ENCODE measurements at places on chromosomes 7 and 10. TPM values are rescaled to one million over a fixed set of nuclear protein-coding genes. Genes with fewer than 3 reads are reported as not detected.

- DNase-seq: no peak
Observed at GRCh38 chr7:117793976-117794375, 79.3 kb downstream of the CTTNBP2 start.

DNA sequence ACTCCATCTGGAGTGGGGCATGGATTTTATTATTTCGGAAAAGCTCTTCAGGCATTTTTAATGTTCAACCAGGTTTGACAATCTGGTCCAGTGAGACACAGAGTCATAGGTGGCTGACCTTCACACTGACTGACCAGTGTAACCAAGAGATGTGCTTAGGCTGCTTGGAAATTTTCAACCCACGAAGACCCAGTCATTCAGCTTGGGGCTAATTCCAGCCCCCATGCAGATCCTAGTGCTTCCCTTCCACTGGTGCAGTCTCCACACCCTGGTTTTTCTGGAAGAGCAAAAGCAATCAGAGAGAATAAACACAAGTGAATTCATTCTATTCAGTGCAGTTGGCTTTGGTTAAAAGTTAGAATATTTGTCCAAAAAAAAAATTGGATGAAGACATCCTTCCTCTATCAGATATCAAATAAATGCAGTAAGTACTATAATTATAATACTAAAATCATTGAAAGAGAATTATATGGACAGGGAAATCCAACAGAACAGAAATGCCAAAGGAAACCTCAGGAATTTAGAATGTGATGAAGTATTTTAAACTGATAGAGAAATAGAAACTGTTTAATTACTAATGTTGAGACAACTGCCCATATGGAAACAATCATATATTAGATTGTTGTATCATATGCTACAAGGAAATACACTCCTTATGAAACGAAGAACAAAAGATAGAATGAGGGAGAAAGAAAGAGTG is 178.0 kb downstream of the NPSR1 start:
- DNase-seq: no peak

GRCh38 chr10:62665771-62666170 is 138.7 kb upstream of the ADO start:
- DNase-seq: no peak

- DNase-seq: no peak
Observed at GRCh38 chr7:159004411-159004810, 140.3 kb downstream of the VIPR2 start.

Gene SFMBT2
- 22.0 TPM for total RNA-seq

DNA sequence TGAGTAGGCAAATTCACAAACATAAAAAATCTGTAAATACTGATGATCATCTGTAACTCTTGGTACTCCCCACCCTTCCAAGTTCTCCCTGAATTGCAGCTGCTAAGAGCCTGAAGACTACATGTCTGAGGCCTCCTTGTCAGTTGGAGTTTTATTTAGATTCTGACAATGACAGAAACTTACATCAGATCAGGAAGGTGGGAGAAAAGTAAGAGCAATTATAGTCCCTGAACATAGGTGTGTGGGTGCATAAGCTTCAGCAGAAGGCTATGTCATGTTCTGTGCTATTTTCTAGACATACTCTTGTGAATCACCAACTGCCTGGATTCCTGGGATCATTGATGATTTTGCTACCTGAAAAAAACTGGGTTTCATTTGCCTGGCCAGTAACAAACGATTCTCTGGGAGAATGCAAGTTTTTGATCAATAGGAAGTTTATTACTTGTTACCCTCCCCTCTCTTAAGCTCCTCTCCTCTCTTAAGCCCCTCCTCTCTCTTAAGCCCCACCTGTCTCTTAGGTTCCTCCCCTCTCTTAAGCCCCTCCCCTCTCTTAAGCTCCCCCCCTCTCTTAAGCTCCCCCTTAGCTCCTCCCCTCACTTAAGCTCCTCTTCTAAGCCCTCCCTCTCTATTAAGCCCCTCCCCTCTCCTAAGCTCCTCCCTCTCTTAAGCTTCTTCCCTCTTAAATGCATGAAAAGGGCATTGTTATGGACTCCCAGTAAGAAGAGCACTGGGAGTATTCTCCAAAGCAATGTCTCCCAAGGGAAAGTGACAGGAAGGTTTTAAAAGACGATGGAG is 1183.4 kb upstream of the AUTS2 start:
- no peak for DNase-seq

DNA sequence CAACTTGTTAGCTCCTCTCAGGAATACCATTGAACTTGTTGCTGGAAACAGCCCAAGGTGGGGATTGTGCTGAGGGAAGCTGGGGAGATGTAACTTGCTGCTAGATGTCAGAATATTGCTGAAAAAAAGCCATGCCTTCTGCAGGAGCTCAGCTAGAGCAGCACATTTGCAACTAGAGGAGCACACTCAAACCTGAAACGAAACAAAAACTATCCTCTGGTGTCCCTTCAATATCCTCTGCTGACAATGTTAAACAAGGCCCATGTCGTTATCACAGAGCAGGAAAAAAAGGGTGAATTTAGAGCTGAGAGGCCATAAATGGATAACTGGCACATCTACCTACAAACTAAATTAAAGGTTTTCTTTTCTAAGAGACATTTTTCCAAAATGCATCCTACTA is 53.7 kb upstream of the MACC1 start:
- no peak for DNase-seq

Gene TACC2
- 14.7 TPM for total RNA-seq

Gene SHH
- total RNA-seq: 1.6 TPM
